CD4-positive, alpha-beta T cell treated with Interleukin-10 for 1 hour (primary cell): ENCODE measurements at places on chromosomes 7 and 10.
A peak's percentile ranks its signal among the peaks of the same experiment; 100 is the strongest.

DNA sequence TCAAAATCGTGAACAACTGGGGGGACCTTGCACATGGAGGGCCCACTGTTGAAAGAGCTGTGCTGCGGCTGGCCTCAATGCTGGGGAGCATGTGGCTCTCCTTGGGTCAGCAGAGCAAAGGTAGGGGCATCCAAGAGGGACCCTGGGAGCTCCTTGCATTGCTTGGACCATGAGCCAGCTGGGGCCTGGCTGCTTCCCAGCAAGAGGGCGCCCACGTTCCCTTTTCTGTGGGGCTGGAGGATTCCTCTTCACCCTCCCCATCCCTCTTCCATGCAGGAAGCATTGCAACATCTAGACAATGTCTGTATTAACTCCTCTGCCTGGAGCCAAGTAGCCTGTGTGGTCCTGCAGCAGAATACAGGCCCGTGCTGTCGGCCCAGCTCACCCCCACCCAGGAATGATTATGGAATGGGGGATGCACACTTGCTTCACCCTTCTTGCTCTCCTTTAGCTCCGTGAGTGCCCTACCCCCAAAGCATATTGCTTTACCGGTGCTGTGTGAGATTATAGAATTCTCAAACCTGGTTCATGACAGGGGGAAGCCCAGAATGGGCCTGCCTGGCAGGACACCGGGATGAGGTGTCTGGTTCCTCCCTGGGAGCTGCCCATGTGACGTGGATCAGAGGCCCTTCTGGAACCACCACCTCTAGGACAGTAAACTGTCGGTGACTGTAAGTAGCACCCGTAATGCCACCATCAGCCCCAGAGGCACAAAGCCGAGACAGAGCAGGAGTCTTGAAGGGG, 61.9 kb downstream of the SYPL1 start:
- no peak for DNase-seq

DNA sequence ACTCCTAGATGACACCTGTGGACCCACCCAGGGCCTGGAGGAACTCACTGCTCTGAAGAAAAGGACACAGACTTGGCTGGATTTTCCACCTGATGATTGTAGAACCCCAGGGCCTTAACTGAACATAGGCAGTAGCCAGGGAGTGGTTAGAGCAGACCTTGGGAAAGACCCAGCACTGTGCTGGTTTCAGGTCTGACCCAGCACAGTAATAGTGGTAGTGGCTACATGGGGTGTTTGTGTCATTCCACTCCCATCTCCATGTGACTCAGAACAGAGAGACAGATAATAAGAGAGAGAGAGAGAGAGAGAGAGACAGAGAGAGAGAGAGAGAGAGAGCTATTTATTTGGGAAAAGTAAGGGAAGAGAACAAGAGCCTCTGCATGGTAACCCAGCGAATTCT, 239.1 kb upstream of the MEOX2 start:
- DNase-seq, result no peak

GRCh38 chr10:59718257-59718656, 8.6 kb upstream of the SLC16A9 start:
- DNase-seq, result no peak

DNA sequence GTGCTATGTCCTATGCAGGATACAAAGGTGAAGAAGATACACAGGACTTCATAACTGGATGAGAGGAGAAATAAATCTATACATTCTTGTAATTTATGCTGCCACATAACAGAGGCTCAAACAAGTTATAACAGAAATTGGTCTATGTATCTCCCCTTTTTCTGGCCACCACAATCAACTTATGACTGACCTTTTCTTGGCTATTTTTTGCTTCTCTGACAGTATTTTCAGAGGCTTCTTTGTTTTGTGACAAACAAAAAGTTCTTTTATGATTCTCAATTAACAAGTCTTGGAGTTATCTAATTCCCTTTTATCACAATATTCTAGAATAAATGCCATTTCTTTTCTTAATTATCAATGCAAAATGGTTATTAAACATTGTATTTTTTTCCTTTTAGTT, 953.0 kb upstream of the ZWINT start:
- DNase-seq, result no peak

DNA sequence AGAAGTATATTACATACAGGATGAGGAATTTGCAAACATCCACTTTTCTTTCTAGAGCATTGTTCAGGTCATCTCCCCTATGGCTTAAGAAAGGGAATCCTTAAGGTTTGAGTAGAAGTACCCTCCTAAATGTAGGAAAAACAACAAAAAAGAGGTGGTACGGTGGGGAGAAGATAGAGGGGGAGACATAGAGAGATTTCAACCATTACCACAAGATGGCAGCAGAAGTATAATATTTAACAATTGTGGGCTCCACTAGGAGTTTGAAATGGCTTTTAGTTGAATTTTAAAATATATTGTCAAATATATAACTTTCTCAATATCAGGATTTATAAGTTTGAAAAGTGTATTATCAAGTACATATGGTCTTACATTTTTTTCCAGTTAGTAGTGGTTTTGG, 72.7 kb upstream of the PRKG1 start:
- peak; percentile 10 for DNase-seq

- DNase-seq, result no peak
Measured at GRCh38 chr7:68576366-68576765, 1021.9 kb upstream of the AUTS2 start.

DNA sequence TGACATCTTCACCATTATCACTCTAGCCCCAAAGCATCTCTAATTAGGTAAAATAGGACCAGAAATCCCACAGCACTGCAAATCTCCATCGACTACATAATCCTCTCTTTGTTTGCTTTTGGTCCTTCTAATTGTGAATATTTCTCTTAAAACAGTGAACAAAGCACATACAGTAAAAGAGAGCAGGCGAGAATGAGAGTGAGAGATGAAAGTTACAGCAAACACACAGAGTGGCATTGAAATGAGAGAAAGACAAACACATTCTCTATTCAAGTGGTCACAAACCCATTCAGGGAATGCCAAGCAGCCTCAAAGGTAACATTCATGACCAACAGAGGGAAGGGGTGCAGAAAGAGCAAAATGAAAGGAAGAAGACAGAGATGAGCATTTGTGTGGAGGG, 109.8 kb upstream of the PTN start:
- no peak for DNase-seq

- DNase-seq, result no peak
Measured at GRCh38 chr10:101221963-101222531, 7.2 kb downstream of the LBX1 start.

DNA sequence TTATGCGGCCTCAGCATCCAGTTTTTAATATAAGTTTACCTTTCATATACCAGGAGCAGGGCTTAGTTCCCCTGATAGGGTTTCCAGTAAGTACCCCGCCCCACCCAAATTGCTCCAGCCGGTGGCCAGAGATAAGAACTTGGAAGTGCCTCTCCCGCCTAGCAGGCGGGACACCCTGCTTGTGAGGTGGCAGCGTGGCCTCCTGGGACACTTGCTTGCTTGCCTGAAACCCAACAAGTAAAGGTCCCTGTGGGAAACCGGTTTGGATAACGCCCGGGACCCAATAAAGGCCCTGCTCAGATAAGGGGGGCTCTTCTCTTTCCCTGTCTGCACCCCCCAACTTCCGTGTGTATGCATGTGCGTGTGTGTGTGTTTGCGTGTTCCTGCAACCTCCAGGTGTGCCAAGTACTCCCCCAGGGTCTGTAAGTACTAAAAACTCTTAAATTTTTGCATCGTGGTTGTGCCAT, 154.3 kb downstream of the ARHGAP21 start:
- no peak for DNase-seq

DNA sequence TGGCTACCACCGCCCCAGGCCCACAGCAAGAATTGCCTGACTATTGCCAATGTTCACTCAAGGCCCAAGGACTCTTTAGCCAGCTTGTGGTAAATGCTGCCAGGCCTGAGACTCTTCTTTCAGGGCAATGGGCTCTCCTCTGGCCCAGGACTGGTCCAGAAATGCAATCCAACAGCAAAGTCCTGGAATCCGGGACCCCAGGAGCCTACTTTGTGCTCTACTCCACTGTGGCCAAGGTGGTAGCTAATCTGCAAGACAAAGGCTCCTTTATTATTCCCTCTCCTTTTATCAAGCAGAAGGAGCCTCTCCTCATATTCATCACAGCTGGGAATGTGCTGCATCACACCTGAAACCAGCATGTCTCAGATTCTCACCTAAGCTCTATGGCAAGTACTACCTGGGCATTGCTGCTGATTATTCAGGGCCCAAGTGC, 107.6 kb upstream of the PRSS58 start:
- no peak for DNase-seq

DNA sequence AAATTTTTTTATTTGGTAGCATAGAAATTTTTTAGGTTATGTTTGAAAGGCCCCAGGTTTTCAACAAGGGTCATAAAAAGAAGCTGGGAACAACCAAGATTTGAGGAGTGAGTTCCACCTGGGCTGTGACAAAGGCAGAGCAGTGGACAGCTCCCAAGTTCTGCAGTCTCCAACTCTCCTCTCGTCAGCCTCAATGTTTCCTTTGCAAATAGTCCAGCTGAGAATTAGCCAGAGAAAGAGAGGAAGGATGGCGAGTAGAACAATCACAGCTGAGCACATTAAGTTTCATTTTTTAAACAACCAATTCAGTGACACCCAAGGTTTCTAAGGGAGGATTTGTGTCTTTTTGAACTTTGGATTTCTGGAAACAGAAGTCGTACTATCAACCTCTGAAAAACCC, 143.2 kb downstream of the NRCAM start:
- DNase-seq, result no peak

GRCh38 chr10:70621503-70622078, 19.1 kb upstream of the PRF1 start:
- DNase-seq, result no peak

GRCh38 chr10:112535531-112535951, 88.5 kb downstream of the VTI1A start:
- no peak for DNase-seq

GRCh38 chr7:39624935-39625694, 1.7 kb downstream of the RALA start:
- no peak for DNase-seq

DNA sequence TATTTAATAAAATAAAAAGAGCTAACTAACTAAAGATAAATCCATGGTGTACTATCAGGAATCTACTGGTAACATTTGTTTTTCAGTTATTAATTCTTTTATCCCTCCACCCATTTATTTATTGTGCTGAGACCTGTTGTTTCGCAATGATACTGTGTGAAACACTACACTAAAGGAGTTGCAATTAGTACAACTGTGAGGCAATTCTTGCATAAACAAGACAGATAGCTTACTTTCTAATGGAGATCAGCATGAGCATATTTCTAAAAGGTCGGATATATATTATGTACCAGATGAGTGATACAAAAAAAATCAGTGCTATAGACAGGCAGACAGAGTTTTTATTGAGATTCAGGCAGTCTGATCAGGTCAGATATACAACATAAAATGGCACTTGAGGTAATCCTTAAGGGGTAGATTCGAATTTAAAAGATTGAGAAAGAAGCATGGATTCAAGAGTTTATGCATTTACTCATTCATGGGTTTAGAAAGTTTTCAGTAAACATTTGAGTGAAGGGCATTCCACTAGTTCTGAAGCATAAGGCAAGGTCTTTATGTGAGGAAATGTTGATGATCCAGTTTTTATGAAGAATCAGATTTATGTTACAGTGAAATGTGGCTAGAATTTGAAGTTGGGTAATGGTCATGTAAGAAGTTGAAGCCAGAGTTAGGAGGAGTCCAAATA, 147.6 kb downstream of the POLR1F start:
- no peak for DNase-seq

- DNase-seq, result no peak
Measured at GRCh38 chr7:80386686-80387085, 125.2 kb downstream of the GNAT3 start.

DNA sequence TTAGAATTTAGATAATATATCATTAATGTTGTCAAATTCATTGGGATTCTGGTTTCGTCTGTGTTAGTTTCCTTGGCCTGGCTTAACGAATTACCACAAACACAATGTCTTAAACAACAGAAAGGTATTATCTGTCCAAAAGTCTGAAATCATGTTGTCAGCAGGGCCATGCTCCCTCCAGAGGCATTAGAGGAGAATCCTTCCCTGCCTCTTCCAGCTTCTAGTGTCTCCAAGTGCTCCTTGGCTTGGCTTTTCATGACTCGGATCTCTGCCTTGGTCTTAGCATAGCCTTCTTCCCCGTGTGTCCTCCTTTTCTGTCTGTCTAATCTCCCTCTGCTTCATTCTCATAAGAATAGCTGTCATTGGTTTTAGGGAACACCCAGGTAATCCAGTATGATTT, 482.5 kb downstream of the SEMA3D start:
- DNase-seq, result no peak

DNA sequence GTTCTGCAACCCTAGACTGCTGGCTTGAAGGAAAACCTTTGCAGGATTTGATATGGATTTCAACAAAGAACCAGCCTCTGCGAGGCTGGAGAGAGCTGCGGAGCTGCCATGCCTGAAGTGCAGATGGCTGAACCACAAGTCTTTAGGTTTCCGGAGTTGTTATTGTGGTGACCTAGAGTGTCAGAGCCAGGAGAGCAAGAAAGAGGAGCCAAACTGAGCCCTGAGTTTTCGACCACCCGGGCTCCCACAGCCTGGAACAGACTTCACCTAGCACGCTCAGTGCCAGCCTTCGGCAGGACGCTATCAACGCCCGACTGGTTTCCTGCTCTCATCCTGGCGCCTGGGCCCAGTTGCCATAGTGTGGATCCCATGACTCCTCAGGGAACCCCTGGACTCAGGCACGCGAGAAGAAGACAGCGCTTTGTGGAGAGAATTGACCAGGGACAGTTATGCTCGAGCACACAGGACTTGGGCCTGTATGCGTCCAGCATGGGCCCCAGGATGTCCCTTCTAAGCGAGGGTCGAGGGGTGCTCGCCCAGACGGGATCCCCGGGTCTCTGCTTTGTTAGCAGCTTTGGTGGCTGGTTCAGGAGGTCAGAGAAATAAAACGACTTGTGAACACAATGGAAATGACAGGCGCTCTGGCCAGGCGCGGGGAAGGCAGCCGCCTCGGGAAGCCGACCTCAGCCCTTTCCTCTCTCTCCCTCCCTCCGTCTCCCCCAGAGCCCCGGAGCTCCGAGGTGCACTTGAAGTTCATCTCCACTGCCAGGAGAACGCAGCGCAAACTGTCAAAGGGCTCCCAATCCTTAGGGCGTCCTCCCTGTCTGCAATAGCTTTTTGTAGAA, 1.8 kb upstream of the GAD2 start:
- DNase-seq, result no peak

DNA sequence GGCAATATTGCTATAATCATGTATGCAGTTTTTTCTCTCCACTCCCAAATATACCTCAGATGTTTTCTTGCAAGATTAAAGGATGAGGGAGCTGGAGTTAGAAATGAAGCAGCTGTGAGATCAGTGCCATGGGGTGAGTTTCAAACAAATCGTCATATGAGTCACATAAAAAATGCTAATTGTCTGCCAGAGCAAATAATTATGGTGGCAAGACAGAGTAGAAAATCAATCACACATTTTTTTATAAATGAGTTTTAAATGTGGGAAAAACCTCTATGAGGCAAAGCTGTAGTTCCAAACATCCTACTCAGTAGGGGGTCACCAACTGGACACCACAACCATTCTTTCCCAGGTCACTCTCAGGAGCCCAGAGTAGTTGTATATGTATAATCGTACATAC, 55.3 kb downstream of the CH25H start:
- DNase-seq, result no peak

GRCh38 chr10:29525762-29526161, 109.0 kb downstream of the SVIL start:
- DNase-seq, result no peak
